ENCODE measurements at places on chromosomes 2 and 18.
A peak's percentile ranks its signal among the peaks of the same experiment; 100 is the strongest.

- no peak for DNase-seq
Measured at GRCh38 chr2:176035013-176035691, 33.1 kb upstream of the LNPK start.

DNA sequence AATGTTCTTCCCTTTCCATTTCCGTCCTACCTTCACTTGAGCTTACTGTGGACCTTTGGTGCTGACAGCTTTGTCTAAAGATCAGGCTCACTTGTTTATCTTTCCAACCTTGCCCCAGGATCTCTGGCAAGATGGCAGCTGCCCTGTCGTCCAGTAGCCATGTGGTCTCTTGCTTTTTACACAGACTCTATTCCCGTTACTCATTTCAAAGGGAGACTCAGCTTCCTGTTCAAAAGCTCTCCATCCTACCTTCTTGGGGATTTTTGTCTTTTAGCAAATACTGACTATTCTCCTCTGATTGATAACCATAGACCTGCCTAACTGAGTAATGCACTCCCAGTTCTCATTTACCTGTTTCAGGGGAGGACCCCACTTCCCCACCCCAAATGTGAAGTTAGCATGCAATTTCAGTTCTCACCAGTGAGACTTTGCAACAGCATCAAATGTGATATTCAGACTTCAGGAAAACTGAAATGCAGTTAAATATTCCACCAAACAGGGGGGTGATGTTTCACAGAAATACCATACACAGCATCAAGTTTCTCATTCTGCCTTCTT is 184.4 kb downstream of the MYO3B start:
- no peak for DNase-seq

DNA sequence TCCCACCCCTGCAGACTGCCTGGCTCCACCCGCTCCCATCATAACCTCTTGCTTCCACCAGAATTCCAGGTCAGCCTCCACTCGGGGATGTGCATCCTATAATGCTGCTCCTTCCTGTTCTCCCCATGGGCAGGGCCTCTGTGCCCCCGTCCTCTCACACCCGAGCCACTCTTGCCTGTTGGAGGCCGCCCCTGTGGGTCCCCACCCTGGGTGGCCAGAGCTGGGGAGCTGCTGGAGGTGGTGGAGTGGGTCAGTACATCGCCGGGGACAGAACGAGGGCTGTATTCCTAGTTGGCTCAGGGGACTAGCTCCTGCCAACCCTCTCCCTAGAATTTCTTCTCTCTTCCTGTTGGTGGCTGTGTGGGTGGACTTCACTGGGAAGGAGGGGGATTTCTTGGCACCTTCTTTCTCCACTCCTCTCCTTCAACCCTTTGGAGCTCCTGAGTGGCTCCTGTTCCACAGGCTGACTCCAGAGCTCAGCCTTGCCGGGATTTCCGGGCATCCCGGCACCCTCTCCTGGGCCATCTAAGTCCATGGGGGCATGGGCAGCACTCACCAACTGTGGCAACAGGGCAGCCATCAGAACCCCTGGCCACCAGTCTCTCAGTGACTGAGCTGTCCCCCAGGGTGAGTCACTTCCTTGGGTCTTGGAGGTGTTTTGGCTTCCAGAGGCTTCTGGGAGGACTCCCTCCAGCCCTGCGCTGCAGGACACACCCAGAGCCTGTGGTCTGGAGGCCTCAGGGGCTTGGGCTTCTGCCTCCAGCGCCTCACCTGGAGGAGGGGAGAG is 88.2 kb upstream of the MCFD2 start:
- DNase-seq, result no peak

GRCh38 chr2:237171396-237171795 is 85.7 kb downstream of the COPS8 start:
- no peak for DNase-seq

GRCh38 chr2:206274434-206275311 is at the start of gene ZDBF2:
Gene ZDBF2, plus strand, starts transcription at chr2:206274663. Its CDS starts 7,187 bp downstream, at chr2:206281850.
- DNase-seq, result peak; percentile 79

- peak; percentile 48 for DNase-seq
Measured at GRCh38 chr18:74597034-74597661, 522 bp upstream of the ZNF407 start.

DNA sequence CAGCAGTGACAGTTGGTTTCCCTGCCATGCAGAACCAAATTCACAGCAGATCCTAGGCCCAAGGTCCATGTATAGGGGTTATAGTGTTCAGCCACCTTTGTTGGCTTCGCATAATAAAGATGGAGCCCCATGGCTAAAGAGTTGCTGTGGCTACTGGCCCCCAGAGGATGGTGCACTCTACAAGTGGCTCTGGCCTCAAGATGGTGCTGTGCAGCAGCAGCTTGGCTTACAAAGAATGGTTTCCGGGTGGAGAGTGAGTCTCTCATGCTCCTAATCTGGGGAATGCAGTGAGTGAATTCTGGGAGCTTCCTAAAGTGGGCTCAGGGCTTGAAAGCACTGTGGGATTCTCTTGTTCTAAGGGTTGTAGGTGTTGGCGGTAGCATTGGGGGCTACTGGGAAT is 1199.7 kb downstream of the CNTNAP5 start:
- DNase-seq, result no peak

- peak; percentile 75 for DNase-seq
Measured at GRCh38 chr2:216619411-216620393, 13.5 kb upstream of the IGFBP2 start.

- no peak for DNase-seq
Measured at GRCh38 chr2:226733927-226734564, 65.6 kb downstream of the IRS1 start.

DNA sequence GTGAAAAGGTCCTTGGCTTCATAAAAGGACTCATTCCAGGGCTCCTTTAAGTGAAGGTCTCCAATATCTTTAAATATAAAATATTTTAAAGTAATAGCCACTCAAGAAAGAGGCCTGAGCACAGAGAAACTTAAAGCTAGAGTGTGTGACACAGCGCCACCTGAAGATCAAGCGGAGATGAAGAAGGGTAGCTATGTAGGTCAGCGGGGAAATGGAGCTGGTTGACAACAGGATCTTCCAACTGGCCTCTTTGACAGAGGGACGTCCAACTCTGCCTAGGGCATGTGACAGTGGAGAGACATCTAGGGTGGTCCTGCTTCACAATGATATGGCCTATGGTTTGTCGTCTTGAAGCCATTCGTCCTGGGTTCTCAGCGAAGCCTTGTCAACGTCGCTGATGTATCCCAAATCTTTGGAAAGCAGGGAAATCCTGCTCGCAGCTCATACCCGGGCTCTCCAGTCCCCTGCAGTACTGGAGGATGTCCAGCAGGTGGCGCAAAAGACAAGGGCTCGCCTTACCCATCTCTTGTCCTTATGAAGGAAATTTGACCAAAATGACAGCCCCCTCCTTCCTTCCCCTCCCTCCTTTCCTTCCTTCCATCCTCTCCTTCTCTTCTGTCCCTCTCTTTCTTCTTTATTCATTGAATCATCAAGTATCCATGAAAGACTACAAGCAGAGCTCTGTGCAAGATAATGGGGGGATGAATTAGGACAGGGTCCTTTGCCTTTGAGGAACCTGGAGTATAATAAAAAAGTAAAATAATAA is 59.6 kb downstream of the LONRF2 start:
- peak; percentile 56 for DNase-seq

DNA sequence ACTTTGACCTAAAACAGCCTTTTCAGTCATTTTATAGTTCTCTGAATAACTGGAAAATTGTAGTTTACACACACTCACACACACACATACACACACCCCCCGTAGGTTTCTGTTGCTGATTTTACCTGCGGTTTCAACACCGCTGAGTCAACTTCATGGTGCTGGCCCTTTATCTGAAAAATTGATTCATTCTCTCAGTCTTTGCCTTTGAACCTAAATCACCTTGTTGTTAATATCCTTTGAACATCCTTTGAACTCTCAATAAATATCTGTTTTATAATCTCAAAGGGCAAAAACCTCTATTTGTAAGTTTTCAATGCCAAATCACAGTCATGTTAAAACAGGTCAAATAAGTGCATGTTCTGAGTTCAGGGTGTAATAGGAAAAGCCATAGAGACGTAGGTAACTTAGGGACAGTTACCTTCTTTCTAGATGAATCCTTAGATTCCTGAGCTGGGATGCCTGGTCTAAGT is 109.0 kb upstream of the BZW1 start:
- DNase-seq, result no peak

- DNase-seq, result no peak
Measured at GRCh38 chr2:187117483-187117882, 268.5 kb upstream of the ZSWIM2 start.

DNA sequence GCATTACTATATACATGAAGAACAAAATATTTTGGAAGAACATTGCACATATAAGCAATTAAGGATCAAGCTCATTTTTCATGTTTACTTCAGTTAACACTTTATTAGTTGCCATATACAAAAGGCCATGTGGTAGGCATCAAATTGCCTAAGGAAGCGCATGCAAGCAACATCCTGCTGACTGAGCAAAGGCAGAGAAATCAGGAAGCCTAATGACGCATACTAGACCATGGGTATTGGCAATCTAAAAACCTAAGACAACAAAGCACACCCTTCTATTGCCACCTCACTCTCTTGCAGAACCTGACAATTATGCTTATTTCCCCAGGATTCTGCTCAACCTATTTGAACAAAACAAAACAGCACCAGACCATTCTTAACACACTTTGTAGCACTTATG is 171.9 kb downstream of the STK39 start:
- no peak for DNase-seq

GRCh38 chr2:39981883-39982311 is 202.8 kb upstream of the THUMPD2 start:
- no peak for DNase-seq

GRCh38 chr2:148021059-148021861 is at the start of gene MBD5:
Gene MBD5, plus strand, starts transcription at chr2:148021091.
- peak; percentile 39 for DNase-seq

DNA sequence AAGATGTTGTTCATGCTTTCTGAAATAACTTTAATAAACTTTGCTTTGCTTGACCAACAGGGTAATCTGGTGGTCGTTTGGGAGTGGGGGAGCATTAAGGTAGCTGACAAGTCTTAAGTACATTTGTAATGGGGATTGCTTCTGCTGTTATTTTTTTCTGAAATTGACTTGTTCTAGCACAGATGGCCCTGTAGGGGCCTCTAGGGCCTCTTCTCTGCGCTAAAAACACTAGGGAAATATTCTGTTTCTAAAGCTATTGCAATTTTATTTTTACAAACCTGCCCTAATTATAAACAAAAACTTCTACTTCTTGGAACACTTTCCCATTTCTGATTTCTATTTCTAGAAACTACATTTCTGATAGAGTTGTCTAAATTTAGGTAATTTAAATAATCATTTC is 191.3 kb upstream of the KCNJ3 start:
- DNase-seq, result no peak

DNA sequence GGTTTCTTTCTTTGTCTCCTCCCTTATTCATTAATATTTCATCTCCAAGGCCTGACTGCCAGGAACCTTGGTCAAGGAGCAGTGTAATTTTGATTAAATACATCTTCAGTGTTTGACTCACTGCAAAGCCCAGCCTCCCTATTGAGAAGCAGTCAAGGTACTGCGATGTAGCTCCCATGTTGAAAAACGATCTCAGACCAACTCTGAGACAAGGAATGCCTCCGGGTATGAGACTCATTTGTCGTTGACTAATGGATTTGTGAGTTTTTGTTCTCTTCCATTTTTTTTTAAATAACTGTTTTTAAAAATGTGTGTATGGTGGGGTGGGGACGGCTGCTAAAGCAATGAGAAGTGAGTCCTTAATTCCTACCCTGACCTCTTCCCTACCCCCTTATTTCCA is 361.6 kb downstream of the SOX11 start:
- DNase-seq, result no peak

- no peak for DNase-seq
Measured at GRCh38 chr2:226063704-226064440, 664.4 kb downstream of the NYAP2 start.

GRCh38 chr2:53969968-53970723 is 647 bp downstream of the PSME4 start:
- DNase-seq, result peak; percentile 20

DNA sequence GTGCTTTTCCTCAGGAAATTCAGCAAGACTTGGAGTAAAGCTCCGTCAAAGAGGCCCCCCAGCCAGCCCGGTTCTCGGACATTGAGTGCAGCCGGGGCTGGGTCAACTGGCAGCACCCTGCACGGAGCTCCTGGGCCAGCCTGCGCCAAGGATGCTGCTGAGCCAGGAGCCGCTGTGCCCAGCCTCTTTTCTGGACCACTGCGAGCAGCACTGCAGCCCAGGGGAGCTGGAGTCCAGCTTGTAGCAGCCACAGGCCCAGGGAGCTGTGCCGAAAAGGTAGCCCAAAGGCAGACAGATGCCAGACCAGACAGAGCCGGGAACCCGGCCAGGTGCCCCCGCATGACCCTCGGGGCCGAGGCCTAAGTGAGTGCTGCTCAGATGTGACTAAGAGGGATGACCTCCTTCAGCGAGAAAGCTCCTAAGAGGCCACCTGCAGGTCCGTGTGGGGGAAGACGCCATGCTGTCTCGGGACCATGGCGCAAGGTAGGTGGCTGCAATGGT is 7.3 kb downstream of the CLHC1 start:
- peak; percentile 53 for DNase-seq

- DNase-seq, result no peak
Measured at GRCh38 chr2:105257981-105258380, 16.4 kb downstream of the GPR45 start.

- no peak for DNase-seq
Measured at GRCh38 chr18:27848336-27848735, 328.6 kb downstream of the CDH2 start.

DNA sequence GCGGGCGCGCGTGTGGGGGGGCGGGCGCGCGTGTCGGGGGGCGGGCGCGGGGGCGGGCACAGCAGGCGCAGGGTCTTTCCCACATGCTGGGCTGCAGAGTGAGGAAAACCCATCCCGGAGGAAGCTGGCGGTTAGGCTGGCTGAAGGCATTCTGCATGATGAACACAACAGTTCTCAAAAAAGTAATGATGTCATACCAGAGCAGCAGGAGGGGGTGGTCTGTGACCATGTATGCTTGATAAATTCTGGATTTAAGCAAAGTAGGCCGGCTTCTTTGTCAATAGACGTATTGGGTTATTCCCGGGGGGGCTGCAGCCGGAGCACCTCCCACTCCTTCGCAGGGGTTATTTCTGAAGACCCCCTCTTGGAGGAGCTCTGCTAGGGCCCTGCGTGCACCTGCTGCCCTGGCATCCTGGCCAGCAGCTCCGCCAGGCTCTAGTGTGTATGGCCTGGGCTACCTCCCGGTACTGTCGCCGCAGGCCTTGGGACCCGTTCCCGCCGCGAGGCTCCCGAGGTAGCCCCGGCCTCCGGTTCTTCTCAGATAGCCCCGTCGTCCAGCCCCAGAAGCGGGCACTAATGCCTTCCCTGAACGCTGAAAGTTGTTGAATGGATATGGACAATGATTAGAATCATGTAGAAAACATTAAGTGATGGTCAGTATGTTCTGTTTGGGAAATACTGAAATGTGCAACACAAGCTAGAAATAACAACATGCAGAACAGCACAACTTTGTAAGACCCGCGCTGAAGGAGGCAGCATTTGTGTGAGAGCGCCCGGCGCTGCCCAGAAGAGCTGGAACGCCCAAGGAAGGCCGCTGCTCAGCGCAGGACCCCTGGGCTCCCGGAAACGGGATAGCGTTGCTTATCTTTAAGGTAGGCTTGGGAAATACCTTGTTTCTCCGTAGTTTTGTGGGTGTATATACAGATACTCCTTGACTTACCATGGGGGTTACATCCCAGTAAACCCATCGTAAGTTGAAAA is 101.4 kb upstream of the RAB6C start:
- no peak for DNase-seq

- DNase-seq, result no peak
Measured at GRCh38 chr2:231163011-231163410, 35.4 kb upstream of the ARMC9 start.

GRCh38 chr18:80205294-80205693 is 42.0 kb downstream of the PARD6G start:
- DNase-seq, result no peak

Measured in BE2C (cell line).